CD8-positive, alpha-beta memory T cell (primary cell): ENCODE measurements at places on chromosomes 7 and 10.

DNA sequence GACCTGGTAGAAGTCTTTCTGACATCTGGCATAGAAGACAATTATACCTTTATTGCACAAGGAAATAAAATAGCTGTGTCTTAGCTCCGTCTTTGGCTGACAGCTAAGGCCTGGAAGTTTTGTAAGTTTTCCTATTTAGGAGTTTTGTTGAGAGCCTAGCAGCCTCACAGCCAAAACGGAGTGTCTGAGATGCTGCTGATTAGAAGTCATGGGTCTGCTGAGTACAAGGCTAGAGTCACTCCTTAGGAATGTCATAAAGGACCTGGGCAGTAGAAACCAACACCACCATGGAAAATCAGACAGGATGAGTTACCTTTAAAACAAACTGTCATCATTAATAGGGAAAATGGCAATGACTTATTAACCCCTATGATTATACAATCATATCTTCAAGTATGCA is 442.5 kb downstream of the KCNMA1 start:
- no peak for DNase-seq

GRCh38 chr10:55852900-55853299 is 508.2 kb downstream of the ZWINT start:
- no peak for DNase-seq

- DNase-seq, result no peak
Measured at GRCh38 chr7:117961235-117961634, 88.0 kb upstream of the CTTNBP2 start.

- no peak for DNase-seq
Measured at GRCh38 chr7:14016950-14017349, 27.5 kb upstream of the ETV1 start.

- DNase-seq, result peak; percentile 29
Measured at GRCh38 chr10:9342885-9343570, 1288.5 kb downstream of the GATA3 start.

DNA sequence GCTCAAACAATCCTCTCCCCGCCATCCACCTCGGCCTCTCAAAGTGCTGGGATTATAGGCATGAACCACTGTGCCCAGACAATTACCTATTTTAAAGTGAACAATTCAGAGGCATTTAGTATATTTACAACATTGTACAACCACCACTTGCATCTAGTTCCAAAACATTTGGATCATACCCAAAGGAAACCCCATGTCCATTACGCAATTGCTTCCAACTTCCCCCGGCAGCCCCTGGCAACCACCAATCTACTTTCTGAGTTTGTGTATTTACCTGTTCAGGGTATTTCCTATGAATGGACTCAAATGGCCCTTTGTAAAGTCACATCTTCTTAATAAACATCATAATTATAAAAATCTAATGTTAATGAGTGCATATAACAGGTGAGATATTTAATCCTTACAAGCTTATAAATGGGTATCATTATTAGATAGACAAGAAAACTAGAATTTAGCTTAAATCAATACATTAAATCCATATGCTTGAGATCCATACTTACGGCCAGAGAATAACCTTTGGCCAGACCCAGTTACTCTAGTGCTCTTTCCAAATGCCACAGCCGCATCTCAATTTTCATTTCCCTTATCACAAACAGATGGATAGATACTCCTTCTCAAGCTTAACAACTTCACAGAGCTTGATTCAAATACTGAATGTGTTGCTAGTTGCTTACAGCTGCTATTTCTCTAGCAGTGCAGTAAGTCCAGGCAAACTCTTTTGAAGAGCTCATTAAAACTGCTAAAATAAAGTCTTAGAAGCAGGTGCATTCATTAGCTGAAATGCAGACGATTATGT is 133.4 kb upstream of the MKLN1 start:
- no peak for DNase-seq

GRCh38 chr7:91514591-91514990 is 250.4 kb downstream of the FZD1 start:
- DNase-seq, result no peak

DNA sequence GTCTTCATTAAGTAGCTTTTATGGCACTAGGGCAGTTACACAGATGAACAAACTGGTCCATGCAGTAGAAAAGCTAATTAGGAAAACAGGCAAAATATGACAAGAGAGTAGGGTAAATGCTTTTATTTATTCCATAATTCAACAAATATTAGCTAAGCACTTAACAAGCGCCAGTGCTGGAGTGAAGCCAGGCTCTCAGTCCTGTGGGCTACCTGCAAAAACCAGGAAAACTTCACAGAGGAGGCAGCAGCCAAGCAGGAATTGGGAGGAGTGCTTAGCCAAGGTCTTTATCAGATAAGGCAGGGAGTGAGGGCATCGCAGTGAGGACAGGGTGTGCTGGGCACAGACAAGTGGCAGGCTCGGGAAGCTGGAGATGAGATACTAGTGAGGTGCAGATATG is 4.9 kb upstream of the KAT6B start:
- DNase-seq, result no peak

DNA sequence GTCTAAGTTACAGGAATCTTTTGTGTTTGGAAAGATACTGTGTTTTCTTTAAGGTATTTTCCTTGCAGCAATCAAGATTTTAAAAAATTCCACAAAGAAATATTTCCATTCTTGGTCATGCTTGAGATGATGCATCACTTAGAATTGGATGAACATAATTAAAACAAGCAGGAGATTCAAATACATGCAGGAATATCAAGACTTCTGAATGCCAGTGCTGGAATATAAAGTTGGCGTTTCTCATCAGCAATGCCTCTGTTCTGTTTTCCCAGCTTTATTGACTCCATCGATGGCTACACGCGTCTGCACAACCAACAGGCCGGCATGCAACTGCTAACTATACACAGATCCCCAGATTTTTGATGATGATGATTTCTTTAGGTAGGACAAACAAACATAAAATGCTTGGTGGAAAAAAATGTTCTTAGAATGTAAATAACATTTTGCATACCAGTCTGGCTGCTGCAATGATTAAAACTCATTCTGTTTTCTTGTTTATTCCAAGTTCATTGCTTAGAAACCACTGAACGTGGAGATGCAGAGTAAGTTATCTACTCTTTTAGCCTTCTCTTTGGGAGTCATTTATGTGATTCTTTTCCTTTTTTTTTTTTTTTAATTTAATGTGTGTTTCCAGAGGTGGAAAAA is 91.3 kb upstream of the FAM171A1 start:
- no peak for DNase-seq

GRCh38 chr10:69957241-69957885 is 95.3 kb upstream of the MACROH2A2 start:
- DNase-seq, result no peak

- no peak for DNase-seq
Measured at GRCh38 chr10:34717429-34717828, 97.7 kb downstream of the PARD3 start.

DNA sequence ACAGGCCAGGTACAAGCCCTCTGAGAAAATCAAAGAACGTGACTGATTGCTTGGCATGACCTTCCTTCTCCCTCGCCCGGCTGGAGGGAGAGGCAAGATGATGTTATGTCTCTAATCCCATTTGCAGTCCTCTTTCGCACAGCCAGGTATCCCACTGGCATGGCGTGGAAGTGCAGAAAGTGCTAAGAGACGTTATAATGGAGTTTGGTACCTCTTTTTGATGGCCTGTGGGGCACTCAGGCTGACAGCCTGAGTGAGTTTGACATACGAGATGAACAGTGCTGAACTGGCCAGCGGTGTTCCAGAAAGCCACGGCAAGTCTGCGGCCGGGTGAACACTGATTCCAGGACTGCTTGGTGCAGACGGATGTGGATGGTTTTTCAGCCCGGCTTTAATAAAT is 241.6 kb downstream of the RAB11FIP2 start:
- DNase-seq, result no peak

DNA sequence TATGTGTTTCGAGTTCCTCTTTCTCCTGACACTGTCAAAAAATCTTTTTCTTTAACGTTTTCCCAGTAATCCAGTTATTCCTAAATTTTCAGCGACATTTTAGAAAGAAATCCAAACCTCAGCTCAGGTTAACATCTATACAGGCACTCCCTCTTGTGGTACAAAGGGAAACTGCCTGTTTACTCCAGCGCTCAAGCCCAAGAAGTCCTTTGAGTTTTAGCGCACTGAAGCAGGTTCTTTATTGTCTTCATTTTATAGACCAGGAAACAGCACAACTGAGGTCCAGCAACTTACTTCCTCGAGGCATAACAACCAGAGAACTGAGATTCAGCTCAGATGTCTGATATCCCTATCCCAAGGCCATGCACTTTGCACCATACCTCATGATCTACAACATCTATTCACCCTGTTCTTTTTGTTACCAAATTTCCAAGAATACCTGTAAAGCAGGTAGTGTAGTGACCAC is 287.2 kb upstream of the MKLN1 start:
- DNase-seq, result no peak

GRCh38 chr7:25117226-25118047 is 7.6 kb downstream of the CYCS start:
- DNase-seq, result no peak

GRCh38 chr10:102602272-102603045 is 41.8 kb upstream of the TRIM8 start:
- DNase-seq, result no peak

DNA sequence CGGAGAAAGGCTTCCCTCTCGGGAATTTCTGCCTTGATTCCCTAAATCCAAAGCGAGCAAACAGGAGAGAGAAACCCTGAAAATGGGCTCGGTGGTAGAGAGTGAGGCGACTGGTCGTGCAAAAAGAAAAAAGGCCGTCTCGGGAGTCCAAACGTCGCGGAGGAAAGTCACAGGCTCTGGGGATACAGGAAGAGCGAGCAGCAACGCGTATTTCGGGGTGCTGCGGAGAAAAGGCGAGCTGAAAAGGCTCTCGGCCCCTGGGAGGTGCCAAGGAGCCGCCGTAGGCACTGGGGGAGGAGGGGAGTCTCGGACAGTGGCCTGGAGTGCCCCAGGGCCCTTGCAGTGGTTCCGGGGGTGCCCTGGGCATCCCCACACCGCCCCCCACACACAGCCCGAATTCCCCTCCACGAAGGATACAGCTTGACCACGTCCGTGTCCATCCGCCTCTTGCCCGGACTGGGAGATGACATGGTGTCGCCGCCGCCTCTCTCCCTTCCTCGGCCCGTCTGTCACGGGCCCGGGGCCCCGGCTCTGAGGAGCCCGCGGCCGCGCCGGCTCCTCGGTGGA is 591 bp downstream of the UBE2H start:
- DNase-seq, result peak; percentile 32

DNA sequence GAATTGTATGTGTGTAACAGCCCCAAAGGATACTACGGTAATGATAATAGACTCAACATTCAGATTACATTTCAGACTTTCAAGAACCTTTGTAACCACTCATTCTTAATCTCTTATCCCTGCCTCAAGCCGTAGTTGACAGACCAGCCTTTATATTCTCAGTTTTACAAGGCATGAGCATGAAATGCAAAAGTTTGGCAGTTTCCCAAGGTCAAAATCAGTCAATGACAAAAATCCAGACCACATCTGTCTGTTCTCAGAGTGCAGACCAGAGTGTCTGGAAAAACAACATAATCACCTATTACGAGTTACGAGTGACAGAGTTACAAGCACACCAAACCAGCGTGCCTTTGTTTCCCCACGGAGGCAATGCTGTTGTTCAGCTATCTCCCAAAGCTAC is 178.6 kb upstream of the LRGUK start:
- DNase-seq, result no peak

DNA sequence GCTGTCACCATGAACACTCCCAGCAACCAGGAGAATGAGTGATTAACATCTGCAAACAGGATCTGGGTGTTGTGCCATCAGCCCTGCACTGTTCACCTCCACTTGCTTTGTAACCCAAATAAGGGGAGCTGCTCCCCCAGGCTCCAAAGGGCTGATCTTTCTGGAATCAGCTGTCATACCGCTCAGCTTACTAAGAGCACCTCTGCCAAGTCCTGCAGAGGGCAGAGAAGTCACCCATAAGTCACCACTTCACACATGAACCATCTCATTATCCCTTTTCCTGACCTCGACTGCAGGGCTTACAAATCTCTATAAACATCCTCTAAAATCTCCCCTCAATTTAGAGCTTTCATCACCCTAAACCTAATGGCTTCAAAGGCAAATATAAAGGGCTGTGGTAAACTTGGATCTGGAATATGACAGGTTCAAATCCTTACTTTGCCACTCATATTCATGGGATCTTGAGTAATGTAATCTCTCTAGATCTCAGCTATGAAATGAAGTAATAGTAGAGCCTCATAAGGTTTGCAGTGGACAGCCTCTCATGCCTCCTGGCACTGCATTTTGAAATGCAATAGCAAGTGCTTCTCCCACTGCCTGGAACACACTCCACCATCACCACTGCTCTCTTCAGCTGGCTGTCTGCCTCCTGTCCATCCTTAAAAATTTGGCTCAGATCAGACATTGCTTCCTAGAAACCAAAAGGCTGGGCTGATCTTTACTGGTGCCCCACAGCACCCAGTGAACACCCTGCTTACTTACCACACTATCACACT is 38.8 kb downstream of the ERLIN1 start:
- DNase-seq, result no peak

DNA sequence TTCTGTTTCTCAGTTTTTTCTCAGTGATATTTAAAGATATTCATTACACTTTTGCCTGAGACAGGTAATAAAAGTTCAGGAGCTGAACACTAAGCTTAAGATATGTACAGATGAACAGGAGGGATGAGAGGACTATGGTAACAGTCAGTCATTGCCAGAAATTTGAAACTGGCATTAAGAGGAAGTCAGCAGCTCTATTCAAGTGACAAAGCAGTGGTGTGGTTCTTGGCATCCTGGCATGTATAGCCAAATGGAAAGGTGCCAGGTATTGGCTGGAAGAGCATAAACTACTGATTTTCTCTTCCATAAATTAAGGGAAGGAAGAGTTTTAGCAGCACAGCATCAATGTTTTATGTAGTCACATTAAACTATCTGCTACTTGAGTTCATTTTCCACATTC is 22.7 kb downstream of the HOXA1 start:
- DNase-seq, result no peak

- no peak for DNase-seq
Measured at GRCh38 chr7:131383417-131384285, 56.0 kb downstream of the MKLN1 start.

- DNase-seq, result no peak
Measured at GRCh38 chr7:140364819-140365218, 33.5 kb downstream of the SLC37A3 start.

DNA sequence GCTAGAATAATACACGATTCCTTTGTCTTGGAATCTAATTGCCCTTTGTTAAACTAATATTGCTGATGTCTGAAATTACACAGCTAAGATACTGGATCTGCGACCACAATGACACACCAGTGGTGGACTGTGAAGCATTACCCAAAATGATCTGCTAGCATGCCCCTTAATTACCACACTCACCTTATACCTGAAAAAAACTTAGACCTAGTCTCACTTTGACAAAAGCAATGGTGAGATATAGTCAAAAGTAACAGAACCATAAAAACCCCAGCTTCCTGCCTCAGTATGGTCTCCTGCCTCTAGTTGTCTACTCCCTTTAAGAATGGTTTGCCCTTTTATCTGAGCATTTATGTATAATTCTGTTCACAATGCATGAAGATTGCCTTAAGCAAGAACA is 20.8 kb upstream of the ERVW-1 start:
- no peak for DNase-seq

DNA sequence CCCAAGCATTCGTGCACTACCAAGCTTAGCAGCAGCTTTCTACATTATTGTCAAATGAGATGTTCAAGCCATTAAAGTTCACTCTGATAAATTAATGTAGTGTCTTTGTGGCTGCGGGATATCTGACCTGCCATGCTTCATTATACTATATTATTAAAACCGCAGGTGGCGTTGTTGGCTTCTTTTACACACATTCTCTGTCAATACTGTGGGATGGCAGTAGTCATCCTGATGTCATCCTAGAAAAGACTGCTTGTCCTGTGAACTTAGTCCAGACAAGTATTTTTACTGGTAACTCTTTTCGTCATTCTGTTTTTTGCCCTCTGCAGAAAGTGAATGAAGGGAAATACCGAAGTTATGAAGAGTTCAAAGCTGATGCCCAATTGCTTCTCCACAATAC is 103.9 kb downstream of the ZMYND11 start:
- DNase-seq, result no peak
